ENCODE measurements at places on chromosomes 12 and 14.

DNA sequence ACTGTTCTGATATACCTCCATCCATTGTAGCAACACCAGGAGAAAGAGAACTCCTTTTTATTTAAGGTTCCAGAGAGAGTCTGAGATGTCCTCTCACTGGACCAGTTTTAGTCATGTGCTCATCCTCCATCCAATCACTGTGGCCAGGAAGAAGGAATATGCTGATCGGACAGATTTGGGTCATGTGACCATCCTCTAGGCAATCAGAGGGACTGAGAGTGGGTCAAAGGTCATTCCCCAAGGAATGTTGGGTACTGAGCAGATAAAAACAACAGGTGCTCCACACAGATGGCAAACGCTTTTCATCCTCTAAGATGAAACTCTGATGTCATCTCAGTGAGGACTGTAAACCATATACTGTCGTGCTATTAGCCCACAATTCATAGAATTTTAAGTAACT lies 28.8 kb upstream of the RPH3A start:
- no peak for DNase-seq

DNA sequence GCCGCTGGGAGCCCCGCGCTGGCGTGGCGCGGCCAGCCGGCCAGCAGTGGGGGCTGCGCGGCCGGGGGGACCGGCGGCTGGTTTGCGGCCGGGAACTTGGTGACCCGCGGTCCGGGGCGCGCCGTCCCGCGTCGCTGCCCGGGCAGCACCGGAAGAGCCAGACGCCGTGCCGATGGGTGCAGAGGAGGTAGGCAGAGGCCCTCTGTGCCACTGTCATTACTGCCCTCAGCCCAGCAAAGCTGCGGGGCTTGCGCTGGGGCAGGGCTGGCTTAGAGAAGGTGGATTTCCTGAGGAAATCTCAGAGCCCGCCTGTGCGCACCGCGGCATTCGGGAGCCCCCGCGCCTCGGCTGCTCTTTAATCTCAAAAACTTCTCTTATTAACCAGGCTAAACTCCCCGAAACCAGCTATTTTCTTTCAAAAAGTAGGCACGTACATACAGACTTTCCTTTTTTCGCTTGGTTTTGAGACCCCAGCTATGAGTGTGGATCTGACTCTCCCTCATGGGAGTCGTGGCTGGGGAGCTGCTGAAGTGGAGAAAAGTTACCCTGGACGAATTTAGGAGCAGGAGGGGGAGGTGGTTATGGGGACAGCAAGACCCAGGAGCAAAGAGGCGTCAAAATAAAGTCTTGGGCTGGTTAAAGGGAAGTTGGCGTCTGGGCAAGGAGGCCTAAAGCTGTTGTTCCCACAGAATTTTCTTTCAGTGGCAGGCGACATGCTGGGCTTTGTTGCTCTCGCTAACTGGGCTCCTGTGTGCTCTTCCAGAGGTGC lies 802 bp downstream of the SUSD6 start:
- DNase-seq, result no peak

GRCh38 chr14:95233702-95234241 lies 76.4 kb upstream of the DICER1 start:
- no peak for DNase-seq

DNA sequence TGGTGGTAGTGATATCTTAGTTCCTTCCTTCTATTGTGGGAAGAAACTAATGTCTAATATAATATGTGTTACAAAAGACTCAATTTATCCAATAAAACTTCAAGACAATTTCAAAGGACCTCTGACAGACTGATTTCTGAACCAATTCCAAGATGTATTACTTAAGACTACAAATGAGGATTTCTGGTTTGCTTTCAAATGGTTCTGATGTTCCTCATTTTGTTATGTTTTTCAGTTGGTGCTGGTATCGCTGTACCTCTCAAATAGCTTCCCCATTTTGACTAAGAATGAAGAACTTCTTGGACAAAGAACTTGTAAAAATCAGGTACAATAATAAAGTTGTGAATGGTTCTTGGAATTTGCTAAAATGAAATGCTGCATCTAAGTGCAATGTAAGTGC lies 19.4 kb upstream of the MBIP start:
- DNase-seq, result no peak

DNA sequence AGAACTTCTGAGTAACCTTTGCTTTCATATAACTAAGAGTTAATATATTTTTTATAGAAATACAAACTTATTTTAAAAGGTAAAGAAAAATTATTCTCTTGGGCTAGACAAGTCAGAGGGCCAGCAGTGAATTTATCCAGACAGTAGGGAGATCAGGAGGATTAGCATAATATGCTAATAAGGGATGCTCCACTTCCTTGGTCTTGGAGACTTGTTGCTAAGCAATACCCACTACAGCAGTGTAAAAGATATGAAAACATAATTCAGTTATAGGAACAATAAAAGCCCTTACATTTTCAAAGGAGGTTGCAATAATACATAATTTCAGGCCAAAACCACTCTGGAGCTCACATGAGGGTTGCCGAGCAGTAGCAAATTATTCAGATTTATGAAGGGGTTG lies 615.6 kb downstream of the KCNH5 start:
- DNase-seq, result no peak

- DNase-seq, result no peak
Measured at GRCh38 chr12:31363831-31364230, 37.9 kb upstream of the SINHCAF start.

DNA sequence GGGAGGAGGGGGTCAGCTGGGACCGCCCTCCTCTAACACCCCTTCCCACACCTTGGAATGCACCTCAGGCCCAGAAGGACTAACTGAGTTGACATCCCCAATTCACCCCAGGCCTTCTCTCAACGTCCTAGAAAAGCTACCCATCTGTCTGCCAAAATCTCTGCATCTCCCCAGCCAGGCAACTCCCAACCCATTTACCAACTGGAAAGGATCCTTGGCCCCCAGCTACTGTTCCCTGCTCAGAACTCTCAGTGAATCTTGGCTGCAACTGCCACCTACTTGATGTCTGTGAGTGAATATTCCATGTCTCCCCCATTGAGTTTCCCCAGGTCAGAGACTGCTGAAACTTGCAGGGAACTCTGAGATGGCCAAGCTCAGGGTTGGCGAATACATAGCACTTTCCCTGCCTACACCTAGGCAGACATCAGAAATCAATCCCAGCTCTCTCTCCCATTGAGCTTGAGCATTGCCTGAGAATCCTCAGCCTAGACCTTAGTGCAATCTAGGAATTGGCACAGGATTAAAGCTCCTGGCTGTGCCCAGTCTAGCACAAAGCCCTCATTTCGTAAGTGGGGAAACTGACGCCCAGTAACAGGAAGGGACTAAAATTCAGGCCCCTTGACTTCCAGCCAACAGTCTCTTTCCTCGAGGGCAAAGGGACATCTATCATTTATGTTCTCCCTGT lies 71.9 kb upstream of the NCOR2 start:
- DNase-seq, result no peak

DNA sequence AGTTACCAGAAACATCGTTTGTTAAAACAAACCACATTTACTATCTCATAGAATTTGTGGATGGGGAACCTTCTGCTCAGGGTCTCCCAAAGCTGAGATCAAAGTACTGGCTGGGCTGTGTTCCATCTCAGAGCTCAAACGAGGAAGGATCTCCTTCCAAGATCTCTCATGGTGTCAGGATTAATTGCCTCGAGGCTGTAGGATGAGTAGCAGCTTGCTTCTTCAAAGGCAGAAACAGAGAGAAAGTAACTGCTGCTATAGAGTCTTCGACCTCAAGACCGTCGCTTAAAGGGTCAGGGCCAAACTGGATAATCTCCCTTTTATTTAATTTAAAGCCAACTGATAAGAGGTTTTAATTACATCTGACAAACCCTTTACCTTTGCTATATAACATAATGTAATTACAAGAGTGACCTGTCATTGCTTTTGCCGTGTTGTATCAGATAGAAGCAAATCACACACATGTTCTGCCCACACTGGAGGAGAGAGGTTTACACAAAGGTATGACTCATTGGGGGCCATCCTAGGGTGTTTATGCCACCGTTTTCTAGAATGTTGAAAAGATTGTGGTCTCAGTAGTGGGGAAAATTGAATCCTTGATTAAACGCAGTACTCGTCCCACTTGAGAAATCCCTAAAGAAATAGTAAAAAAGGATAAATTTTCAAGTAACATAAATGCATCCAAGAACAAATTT lies 868.8 kb upstream of the TMEM132C start:
- no peak for DNase-seq

GRCh38 chr12:24896171-24896570 lies 52.7 kb downstream of the BCAT1 start:
- DNase-seq, result no peak

DNA sequence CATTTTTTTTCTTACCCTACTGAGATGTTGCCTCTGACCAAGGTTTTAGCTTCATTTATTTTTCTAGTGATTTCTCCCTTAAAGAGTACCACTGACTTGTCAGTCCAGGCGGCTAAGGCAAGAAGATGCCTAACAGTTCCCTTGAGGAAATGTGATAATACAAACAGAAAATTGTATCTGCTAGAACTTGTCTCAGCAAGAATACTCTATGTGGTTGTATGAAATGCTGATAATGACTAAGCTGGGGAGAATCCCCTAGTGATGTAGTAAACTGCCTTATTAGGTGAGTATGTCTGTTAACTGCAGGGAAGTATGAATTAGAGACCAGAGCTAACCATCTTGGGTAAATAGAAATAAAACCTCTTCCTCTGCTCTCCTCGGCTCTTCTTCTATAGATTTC lies 6.7 kb downstream of the C12orf54 start:
- DNase-seq, result no peak

DNA sequence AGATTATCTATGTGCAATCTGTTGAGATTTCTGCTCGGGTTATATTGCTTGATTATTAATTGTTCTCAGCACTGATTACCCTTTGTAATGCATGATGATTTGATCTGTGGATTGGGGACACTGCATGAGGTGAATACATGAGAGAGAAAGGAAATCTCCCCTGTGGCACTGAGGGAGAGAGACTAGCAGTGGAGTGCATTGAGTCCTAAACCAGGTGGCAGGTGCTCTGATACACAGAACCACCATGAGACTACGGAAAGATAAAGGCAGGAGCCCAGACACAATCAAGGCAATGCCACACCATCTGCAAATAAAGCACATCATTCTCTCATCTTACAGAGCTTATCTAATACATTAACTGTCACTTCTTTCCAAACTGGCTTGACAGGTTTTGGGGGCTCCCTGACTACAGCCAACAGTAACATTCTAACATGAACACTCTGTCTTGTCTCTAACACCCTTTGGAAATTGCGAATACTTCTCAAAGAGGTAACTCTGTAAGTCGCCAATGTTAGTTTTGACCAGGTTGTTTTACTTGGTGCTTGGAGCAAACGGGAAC lies 37.6 kb upstream of the TSPAN8 start:
- no peak for DNase-seq

GRCh38 chr14:36288496-36288895 lies 31.9 kb downstream of the MBIP start:
- no peak for DNase-seq

DNA sequence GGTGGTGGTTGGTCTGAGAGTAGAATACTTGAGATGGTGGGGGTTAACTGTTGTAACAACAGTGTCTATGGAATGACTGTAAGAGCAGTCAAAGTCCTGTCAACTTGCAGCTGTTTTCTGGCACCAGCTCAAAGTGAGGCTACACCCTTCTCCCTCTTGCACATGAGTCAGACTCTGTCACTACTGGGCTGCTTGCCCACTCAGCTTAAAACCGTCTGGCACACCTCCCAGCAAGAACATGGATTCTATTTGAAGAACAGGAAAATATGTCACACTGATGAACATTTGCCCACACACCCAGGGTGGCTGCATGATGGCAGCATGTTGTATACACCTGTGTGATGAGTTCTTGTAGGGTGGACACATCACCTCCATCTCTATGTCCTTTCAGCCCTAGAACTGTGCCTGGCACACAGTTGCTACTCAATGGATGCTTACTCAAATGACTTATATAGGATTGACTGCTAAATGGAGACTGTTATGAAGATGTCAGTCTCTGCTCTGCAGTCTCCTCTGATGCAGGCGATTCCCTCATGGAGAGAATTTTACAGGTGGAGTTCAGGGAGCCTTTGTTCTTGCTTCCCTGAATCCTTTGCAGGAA lies 19.3 kb upstream of the SERPINA6 start:
- no peak for DNase-seq

DNA sequence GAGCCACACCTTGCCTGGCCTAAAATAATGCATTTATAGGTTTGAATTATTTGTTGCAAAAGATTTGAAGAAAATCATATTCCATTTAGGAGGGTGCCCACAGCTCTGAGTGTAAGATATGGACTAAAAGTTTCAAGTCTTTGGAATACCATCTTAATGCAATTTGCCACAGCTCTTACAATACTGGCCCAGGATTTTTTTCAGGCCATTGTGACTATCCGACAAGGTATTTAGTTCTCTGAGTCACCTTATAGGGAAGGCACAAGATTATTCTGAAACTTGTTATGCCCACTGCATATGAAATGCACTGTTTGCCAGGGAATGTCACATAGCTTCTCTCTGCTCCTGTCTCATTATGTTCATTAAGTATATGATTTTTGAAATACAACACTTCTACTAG lies 29.6 kb upstream of the SLC6A13 start:
- no peak for DNase-seq

- no peak for DNase-seq
Measured at GRCh38 chr12:49160399-49160798, 28.5 kb downstream of the TUBA1A start.

DNA sequence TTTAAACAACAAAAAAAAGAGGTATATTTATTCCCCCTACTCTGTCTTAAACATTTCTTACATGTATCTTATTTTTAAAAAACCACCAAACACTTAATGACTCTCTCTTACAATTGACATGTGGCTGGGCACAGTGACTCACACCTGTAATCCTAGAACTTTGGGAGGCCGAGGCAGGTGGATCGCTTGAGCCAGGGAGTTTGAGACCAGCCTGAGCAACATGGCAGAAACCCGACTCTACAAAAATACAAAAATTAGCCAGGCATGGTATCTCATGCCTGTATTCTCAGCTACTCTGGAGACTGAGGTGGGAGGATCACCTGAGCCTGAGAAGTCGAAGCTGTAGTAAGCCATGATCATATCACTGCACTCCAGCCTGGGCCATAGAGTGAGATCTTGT lies 16.0 kb downstream of the SLC41A2 start:
- DNase-seq, result no peak

DNA sequence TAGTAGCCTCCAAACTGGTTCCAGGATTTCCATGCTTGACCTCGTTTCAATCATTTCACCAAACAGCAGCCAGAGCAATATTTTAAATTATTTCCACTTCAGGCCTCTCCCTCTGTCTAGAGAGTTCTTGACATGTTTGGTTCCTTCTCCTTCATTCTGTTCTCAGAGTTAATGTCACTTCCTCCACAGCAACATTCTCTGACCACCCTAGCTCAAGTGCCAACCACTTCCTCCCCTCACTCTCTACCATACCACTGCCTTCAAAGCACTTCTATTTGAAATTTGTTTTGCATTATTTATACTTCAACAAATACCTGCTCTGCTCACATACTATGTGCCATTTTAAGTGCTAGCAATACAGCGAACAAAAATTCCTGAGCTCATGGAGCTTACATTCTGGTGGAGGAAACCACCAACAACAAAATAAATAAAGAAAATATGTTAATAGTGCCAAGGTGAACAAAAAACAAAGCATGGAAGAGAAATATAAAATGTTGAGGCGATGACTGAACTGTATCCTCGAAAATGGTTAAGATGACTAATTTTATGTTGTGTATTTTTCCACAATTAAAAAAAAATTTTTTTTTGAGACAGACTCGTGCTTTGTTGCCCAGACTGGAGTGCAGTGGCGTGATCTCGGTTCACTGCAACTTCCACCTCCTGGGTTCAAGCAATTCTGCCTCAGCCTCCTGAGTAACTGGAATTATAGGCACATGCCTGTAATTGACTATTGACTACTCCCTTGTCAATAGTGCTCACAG lies 17.3 kb downstream of the BAZ1A start:
- no peak for DNase-seq
